ENCODE measurements at places on chromosomes 3 and 15.

- DNase-seq, result no peak
Observed at GRCh38 chr3:193231201-193231600, 9.8 kb upstream of the PLAAT1 start.

- no peak for DNase-seq
Observed at GRCh38 chr3:69698728-69699127, 40.5 kb upstream of the MITF start.

- DNase-seq, result no peak
Observed at GRCh38 chr3:119490153-119490552, 8.2 kb upstream of the TIMMDC1 start.

- DNase-seq, result no peak
Observed at GRCh38 chr3:98600412-98601095, 7.1 kb upstream of the CPOX start.

GRCh38 chr3:53672981-53673380 is 173.2 kb downstream of the CHDH start:
- no peak for DNase-seq

- DNase-seq, result no peak
Observed at GRCh38 chr15:49831206-49831965, 210.5 kb downstream of the DTWD1 start.

DNA sequence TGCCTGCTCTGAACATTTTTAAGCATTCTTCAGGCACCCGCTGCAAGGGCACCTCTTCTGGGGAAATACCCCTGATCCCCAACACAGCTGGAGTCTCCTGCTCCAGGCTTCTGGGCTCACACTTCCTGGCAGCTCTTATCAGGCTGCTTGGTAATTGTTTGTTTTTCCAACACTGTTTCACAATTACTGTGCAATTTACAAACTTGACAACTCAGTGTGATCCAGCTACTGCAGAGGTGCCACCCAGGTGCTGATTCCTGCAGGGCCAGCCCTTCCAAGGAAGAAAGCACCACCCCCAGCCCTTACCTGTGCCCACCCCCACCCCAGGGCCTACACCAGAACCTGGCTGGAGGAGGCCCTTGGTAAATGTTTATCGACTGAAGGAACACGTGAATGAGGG is 66.5 kb downstream of the MAGEF1 start:
- no peak for DNase-seq

- no peak for DNase-seq
Observed at GRCh38 chr3:36663666-36664291, 100.6 kb downstream of the DCLK3 start.

- DNase-seq, result no peak
Observed at GRCh38 chr15:51160484-51160883, 65.8 kb upstream of the TNFAIP8L3 start.

DNA sequence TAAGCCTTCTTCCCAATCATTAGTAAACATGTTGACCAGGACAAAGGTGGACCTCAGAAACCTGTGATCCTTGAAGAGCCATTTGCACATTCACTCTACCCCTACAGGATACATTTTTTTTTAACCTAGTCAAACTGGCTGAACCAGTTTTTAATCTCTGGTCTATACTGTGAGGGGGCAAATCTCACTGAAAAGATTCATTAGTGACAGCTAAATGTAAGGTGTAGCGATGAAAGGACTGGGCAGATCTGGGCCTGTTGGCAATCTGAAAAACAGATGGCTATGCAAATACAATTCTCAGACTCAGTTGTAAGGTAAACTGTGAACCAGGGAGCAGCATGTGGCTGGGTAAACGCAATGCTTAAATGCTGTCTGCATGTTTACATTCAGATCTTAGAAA is 75.6 kb upstream of the SNTN start:
- DNase-seq, result no peak

GRCh38 chr3:172285844-172286243 is 162.4 kb downstream of the GHSR start:
- no peak for DNase-seq

- DNase-seq, result no peak
Observed at GRCh38 chr3:46271209-46271745, 29.0 kb downstream of the CCR3 start.

- DNase-seq, result peak; percentile 50
Observed at GRCh38 chr3:4340411-4341335, 37.5 kb downstream of the SETMAR start.

GRCh38 chr3:28745916-28746617 is 397.4 kb upstream of the AZI2 start:
- DNase-seq, result no peak

- DNase-seq, result no peak
Observed at GRCh38 chr15:76678766-76679165, 226.4 kb downstream of the SCAPER start.

GRCh38 chr3:63631670-63632069 is 20.8 kb upstream of the SNTN start:
- no peak for DNase-seq

- no peak for DNase-seq
Observed at GRCh38 chr15:74958908-74959585, 2.5 kb upstream of the RPP25 start.

DNA sequence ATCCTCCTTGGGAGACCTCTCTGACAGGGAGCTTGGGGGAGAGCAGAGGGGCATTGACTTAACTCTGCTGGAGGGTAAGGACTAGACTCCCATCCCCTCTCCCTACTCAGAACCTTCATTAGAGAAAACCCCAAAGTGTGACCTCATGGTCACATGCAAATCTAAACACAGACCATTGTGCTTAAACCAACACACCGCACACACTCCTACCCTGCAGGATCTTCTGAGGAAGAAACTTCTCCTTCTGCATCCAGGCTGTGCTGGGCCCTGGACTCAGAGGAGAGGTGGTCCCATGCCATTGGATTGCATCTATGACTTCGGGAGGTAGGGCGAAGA is 805 bp upstream of the PARP16 start:
- no peak for DNase-seq

DNA sequence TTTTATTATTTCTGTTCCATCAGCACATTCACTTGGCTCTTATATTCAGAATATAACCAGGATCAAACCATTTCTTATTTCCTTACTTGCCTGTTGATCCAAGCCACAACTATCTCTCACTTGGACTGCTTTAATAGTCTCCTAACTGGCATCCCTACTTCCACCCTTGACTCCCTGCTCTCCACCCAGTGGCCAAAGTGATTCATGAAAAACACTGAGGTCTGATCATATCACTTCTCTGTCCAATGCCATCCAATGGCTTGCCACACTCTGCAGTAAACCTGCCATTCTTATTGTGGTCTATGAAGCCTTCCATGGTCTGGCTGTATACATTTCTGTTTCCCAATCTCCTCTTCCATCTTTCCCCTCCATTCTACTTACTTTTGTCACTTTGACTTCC is 576.1 kb downstream of the PDCD6IP start:
- DNase-seq, result no peak

DNA sequence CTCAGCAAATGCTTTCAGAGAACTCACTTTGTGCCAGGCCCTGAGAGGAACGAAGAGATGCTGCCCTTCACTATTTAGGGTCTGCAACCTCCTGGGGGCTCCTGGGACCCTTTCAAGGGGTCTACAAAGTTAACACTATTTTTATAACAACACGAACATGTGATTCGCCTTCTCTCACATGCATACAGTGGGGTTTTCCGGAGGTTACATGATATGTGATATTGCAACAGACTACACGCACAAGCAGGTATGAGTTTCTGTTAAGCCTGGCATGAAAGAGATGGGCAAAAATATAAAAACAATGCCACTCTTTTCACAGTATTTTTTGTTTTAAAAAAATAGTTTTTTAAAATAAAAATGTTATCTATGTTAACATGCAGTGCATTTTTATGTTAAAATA is 10.3 kb downstream of the STARD5 start:
- no peak for DNase-seq

DNA sequence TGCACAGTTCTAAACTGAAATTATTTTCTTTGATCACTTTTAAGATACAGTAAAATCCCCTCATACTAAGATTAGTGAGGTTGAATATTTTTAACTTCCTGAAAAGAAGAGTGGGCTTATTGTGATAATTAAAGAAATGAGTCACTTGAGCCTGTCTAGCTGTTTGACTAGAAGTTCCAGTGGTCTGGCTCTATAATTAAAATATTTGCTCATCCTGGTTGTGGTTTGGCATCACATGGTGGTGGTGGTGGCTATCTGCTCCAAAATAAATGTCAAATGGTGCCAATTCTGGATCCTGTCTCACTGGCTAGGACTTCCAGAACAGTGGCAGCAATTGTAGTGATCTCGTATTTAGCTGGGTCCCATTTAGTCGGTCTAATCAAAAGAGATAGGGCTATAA is 8.6 kb upstream of the TEX9 start:
- DNase-seq, result no peak

DNA sequence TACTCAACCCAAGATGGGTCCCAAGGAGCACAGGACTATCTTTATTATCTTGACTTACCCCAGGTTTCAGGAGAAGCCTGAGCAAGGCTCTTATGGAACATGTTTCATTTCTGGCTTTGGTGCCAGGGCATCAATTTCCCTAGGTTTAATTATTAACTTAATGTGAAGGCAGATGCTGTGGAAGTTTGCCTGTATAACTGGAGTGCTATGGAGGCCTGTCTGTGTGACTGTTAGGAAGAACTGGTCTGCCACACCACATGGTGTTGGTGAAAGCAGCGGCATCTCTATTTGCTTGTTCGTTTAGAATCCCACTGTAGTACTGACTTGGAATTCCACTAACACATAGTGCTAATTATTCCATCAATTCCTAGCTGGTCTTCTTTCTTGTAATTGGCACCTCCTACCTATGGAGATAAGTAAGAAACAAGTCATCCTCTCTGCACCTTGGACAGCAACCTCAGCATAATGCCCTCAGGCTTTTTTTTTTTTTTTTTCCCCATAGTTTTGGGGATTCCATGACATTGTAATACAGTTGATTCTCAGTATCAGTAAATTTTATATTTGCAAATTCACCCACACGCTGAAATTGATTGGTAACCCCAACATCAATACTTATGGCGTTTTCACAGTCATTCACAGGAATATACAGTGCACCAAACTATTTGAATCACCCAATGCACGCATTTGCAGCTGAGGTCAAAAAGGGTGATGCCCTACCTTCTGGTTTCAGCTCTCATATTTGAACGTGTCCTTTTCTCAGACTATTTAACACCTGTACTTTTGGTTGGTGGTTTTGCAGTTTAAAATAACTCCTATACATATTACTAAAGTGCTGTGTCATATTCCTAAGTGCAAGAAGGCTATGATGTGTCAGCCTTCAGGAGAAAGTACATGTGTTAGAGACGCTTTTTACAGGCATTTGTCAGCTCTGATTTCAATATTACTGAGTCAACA is 772.8 kb upstream of the LMCD1 start:
- no peak for DNase-seq

DNA sequence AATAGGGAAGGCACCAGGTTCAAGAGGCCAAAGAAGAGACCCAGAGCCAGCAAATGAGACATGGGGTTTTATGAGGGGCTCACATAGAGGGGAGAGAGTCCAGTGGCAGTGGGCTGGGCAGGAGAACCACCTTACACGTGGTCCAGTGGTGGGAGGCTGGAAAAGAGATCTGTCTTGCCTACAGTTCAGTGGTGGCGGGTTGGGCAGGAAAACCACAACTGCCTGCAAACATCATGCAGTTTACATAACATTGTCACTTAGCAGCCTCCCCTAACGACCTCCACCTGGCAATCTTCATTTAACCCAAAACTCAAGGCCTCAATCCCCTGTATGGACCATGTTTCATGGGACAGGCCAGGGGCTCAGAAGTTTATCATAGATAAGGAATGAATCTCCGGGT is 29.1 kb downstream of the CRYGS start:
- peak; percentile 87 for DNase-seq

DNA sequence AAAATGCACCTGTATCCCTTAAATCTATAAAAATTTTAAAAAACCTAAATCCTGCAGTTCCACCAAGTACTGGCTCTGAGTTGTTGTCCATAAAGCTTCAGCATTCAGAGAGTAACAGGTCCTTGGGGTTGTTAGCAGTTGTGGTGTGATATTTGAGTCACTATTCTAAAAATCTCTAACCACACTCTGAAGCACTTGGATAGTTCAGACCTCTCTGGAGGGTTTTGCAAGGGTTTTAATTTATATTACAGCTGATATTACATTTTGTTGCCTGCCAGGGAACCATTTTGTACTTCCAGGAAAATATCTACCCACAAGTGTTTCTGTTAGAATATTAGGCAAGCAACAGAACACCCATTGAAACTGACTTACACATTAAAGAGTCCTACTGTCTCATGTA is 255.6 kb downstream of the TBL1XR1 start:
- DNase-seq, result no peak

DNA sequence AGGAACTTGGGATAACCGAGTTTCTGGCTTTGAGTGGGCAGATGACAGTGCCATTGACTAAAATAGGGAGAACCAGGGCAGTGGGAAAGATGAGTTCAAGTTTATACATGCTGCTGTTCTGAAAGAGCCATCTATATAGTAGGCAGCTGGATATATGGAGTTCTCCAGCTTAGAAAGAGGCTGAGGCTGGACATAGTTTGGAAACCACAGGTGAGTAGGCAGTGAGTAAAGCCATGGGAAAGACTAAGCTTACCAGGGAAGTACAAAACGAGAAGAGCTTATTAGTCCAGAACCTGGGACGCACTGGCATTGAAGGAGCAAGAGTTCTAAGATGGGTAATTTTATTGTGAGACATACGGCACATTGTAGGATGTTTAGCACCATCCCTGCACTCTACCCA is 54.2 kb downstream of the MSL2 start:
- DNase-seq, result no peak

- DNase-seq, result no peak
Observed at GRCh38 chr3:150384296-150385212, 23.5 kb upstream of the TSC22D2 start.

DNA sequence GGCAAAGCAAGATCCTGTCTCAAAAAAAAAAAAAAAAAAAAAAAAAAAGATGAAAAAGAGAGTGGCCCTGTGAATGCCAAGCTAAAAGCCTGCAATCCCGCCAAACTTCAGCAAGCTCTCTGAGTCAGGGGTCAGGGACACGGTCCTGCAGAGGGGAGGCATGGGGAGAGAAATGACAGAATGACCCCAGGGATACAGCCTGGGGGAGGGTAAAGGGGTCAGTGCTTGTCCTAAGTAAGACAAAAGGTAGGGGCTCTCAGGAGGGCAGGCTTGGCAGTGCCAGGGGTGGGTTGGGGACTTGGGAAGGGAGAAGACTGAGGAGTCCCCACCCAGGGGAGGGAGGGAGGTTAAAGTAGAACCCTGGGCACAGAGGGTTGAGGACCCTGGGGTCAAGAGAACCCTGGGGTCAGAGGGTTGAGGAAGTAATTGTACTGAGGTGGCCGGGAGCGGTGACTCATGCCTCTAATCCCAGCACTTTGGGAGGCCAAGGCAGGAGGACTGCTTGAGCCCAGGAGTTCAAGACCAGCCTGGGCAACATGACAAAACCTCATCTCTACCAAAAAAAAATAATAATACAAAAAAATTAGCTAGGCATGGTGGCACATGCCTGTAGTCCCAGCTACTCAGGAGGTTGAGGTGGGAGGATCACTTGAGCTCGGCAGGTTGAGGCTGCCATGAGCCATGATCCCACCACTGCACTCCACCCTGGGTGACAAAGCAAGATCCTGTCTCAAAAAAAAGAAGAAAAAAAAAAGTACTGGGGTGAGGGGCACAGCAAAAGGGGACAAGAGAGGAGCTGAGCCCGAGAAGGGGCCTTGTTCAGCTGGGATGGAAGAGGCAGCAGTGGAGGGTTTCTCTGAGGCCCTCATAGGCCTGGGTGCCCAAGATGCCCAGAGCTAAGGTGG is 5.2 kb upstream of the SEMA3B start:
- no peak for DNase-seq

- peak; percentile 6 for DNase-seq
Observed at GRCh38 chr3:131794766-131795388, 239.9 kb downstream of the CPNE4 start.

GRCh38 chr3:27721717-27722564 is at the start of gene EOMES:
TSS of gene EOMES (minus strand) at chr3:27722323. CDS start at chr3:27722294, 29 bp downstream.
- DNase-seq, result peak; percentile 3

GRCh38 chr3:156892701-156893100 is 66.5 kb downstream of the LEKR1 start:
- DNase-seq, result no peak
